ENCODE measurements at places on chromosomes 2 and 18.

DNA sequence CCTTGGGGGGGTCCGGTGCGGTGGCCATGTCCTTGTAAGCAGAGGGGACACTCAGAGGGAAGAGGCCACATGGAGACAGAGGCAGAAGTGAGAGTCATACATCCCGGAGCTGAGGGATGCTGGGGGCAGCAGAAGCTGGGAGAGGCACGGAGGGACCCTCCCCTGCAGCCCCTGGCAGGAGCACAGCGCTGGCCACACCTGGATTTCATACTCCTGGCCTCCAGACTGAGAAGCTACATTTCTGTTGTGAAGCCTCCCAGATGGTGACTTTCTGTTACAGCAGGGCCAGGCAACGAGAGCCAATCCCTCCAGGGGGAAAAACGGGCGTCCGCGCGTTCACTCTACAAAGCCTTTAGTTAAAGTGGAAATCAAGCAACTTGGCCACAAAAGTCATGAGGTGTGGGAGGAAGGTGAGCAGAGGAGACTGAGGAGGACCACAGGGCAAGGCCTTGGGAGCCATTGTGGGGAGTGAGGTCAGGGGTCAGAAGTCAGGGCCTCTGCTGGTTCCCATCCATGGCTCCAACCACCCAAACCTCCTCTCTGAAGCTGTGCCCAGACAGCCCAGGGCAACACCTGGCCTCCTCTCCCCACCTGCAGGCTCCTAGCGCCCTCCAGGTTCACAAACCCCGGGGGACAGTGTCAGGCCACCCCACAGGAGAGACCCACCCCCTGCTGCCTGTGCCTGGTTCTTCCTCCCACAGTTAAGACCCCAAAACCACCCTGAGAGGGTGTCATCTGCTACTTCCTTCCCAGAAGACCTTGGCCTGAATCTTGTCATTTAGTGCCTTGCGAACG is 4.5 kb upstream of the MBP start:
- no peak for DNase-seq

- peak; percentile 15 for DNase-seq
Observed at GRCh38 chr2:145141981-145142380, 622.1 kb upstream of the ZEB2 start.

GRCh38 chr2:149050188-149050587 is 11.7 kb downstream of the LYPD6B start:
- peak; percentile 45 for DNase-seq

GRCh38 chr2:235669983-235670962 is 176.4 kb downstream of the AGAP1 start:
- DNase-seq = no peak

- no peak for DNase-seq
Observed at GRCh38 chr18:47794725-47795433, 135.6 kb downstream of the SMAD2 start.

GRCh38 chr2:60794271-60794863 is 38.3 kb downstream of the PAPOLG start:
- peak; percentile 20 for DNase-seq

DNA sequence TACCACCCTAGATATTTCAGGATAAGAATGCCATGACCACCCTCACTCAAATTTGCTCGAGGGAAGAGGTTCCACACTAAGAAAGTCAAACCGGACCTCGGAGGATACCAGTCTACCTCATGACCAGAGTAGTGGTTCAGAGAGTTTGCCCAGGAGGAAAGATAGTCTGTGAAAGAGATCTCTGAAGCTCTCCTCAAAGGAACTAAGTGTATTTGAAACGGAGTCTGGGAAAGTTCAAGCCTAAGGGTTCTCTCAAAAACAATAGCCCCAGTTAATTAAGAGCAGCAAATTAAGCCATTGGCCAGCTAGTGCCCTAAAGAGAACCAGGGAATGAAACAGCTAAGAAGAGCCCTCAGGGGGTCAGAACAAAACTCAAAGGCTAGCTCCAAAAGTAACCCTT is 94.9 kb downstream of the SPHKAP start:
- DNase-seq = no peak

GRCh38 chr2:170813611-170814532 is 2.8 kb upstream of the GAD1 start:
- peak; percentile 61 for DNase-seq

DNA sequence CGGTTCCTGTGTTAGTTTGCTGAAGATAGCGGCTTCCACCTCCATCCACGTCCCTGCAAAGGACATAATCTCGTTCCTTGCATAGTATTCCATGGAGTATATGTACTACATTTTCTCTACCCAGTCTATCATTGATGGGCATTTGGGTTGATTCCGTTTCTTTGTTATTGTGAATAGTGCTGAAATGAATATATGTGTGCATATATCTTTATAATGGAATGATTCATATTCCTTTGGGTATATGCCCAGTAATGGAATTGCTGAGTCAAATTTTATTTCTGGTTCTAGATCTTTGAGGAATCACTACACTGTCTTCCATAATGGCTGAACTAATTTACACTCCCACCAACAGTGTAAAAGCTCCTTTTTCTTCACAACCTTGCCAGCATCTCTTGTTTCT is 255.4 kb upstream of the CDH2 start:
- DNase-seq = no peak

- peak; percentile 67 for DNase-seq
Observed at GRCh38 chr2:112750560-112750843, 13.9 kb downstream of the CKAP2L start.

DNA sequence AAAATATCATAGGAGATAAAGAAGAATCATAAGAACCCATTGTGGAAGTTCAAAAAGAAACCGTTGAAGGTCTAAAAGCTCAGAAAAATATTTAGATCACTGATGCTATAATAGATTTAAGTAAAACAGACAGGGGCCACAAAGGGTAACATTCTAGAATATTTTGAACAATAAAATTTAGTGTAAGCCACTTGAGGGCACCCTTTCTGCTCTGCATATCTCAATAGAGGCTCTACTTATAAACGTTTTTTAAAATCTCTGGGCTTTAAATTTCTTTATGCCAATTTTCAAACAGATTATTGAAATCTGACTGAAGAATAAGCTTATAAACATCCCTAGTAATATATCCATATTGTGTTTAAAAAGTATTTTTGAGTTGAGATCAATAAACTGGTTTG is 57.6 kb upstream of the IL1RL1 start:
- no peak for DNase-seq

GRCh38 chr2:43467891-43468290 is 127.9 kb downstream of the THADA start:
- DNase-seq = peak; percentile 68

- peak; percentile 58 for DNase-seq
Observed at GRCh38 chr2:180983468-180984242, 3.2 kb downstream of the UBE2E3 start.

DNA sequence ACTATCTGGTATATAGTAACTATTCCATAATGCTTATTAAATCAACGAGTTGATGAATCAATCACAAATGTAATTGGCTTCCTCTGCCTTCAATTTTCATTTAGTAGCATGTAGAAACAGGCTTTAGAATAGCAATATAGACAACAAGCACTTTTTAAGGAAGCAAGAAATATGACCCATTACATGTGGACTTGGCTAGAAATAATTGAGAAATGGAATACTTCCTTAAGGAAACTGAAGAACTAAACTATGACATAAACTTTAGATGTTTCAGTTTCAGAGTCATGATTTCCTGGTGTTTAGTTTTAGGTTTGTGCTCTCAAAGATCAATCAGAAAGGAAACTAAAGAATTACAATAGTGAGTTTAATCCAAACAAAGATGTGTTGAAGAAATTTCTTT is 443.8 kb downstream of the MBD2 start:
- DNase-seq = no peak

GRCh38 chr2:219174801-219175200 is 1.9 kb downstream of the CNPPD1 start:
- no peak for DNase-seq

DNA sequence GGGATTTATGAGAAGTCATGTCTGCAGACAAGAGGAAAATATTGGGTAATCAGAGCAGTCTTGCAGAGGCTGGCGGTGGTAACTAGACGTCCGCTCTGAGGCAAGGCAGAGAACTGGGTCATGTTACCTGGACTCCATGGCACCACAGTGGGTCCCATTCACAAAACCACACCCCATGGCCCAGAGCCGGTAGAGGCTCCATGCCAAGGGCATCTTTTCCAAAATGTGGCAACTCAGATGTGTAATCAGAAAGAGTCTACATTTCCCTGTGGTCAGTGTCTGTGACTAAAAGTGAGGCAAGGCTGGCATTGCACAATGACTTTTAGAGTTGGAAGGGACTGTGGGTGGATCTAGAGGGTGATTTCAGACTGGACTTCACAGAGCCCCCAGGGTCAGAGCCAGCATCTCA is 113.1 kb downstream of the MREG start:
- peak; percentile 85 for DNase-seq

GRCh38 chr18:31206071-31206470 is 43.4 kb upstream of the DSC1 start:
- no peak for DNase-seq

DNA sequence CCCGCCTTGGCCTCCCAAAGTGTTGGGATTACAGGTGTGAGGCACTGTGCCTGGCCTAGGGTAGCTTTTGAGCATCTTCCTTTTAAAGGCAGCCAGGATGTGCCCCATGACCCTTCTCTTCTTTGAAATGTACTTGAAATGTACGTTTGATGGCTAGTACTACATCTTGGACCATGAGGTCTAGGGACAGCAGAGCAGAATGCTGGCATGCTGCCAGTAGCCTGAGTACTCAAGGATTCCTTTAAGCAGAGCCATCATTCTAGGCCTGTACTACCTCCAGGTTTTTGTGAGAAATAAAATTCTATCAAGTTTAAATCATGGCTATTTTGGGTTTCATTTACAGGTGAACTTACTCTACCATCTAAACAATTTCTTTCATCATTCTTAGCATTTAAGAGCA is 2.9 kb upstream of the EML6 start:
- no peak for DNase-seq

DNA sequence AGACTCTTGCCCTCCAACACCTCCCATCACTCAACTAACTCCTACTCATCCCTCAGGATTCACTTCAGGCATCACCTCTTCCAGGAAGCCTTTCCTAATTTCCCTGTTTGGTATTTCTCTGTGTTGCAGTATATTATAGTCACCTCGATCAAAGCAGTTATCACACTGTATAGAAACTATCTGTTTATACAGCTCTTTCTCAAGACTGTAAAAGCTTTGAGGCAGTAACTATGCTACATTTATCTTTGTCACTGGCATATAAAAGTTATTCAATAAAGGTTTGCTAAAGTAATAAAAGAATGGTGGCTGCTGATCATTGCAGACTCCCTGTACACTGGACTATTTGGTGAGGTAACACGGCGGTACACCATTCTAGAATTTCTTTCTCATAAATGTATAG is 284.9 kb downstream of the PAX3 start:
- DNase-seq = no peak

DNA sequence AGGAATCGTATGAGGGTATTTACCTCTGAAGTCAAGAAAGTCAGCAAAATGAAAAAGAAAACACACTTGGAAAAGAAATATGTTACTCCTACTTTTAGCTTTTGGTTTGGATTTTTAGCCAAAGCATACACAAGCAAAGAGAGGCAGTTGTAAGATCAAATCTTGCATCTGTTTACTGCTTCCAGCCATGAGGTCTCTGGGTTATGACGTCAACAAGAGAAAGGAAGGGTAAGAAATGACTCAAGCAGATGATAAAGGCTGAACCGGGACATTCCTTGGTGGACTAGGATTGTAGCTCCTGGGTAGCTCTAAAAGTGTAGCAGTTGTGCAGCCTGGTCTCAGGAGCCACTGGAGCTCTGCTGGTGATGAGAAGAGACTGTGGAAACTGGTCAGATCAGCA is 16.8 kb downstream of the CTNNA2 start:
- DNase-seq = no peak

DNA sequence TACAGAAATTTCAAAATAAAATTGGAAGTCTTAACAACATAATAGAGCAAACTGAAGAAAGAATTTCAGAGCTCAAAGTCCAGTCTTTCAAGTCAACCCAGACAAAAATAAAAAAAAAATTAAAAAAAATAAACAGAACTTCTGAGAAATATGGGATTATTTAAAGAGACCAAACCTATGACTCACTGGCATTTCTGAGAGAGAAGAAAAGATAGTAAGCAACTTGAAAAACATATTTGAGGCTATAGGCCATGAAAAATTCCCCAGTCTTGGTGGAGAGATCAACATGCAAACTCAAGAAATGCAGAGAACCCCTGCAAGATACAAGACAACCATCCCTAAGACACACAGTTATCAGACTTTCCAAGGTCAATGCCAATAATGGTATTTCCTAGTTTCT is 167.4 kb downstream of the RNF144A start:
- DNase-seq = no peak

DNA sequence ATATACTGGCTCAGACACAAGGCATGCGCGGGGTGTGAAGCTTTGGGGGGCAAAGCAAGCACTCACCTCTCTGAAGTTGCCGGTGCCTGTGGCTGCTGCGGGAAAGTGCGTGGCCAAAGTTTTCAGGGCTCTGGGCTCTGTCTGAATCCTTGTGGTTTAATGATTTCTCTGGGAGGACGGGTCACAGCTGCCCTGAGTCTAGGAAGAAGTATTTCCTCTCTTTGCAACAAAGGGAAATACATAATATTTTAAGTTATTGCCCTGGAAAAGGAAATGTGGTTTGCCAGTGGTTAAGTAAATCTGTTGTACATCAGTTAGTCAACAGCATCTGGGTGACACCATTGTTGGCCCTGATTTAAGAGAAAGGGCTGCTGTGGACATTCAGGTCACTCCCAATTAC is 56.7 kb upstream of the ZDBF2 start:
- DNase-seq = peak; percentile 28

- DNase-seq = no peak
Observed at GRCh38 chr2:46800625-46801349, 114.8 kb downstream of the MCFD2 start.

GRCh38 chr2:85131116-85131515 is 2.1 kb upstream of the TCF7L1 start:
- peak; percentile 36 for DNase-seq

DNA sequence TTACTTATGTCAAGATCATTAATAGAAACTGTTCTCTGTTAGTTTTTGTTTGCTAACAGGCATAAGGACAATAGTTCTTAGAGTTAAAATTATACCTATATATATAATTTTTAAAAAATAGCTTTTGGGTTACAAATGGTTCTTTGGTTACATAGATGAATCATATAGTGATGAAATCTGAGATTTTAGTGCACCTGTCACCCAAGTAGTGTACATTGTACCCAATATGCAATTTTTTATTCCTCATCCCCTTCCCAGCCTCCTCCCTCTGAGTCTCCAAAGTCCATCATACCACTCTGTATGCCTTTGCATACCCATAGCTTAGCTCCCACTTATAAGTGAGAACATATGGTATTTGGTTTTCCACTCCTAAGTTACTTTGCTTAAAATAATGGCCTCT is 26.4 kb downstream of the SLC4A1AP start:
- DNase-seq = no peak

DNA sequence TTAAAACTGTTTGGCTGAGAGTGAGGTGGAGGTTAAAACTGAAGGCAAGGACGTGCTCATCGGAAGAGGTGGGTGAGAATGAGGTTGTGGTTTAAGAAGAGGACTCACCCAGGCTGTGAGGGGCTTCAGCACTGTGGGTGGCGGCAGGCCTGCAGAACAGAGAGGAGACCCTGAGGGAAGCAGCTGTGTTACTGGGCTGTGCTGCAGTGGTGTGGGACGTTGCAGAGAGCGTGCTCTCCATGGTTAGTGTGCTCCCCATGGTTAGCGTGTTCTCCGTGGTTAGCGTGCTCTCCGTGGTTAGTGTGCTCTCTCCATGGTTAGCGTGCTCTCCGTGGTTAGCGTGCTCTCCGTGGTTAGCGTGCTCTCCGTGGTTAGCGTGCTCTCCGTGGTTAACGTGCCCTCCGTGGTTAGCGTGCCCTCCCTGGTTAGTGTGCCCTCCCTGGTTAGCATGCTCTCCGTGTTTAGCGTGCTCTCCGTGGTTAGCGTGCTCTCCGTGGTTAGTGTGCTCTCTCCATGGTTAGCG is 68.5 kb upstream of the NFATC1 start:
- no peak for DNase-seq

All from RPMI7951 (cell line).